ENCODE measurements at places on chromosomes 16 and 17. TPM values are rescaled to one million over a fixed set of nuclear protein-coding genes. Genes with fewer than 3 reads are reported as not detected.

- no peaks in the 10 kb centered on the region for H3K36me3 ChIP-seq
- peaks cover 5% of the 10 kb centered on the region for H3K4me1 ChIP-seq
- H3K27ac ChIP-seq = no peak overlapping the region
- no peaks in the 10 kb centered on the region for H3K27me3 ChIP-seq
- H3K4me3 ChIP-seq = no peak overlapping the region
These were observed 55.7 kb downstream of the OR1D5 start for GRCh38 chr17:3007651-3008121.

DNA sequence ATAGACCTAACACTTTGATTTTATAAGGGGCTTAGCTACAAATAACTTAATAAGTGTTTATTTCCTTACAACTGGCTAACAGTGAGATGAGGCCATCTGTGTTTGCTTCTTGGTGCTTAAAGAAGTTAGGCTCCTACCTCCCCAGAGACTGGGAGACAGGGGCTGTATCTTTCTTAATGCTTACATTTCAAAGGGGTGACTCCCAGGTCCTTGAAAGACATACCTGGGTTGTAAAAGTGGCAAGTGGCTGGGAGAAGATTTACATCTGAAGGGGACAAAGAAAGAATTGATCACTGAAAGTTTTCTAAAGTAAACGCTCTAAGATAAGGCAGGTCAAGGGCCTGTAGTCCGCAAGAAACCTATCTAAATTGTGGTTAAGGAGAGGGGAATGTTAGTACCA lies 196.8 kb downstream of the CNTNAP4 start:
- H3K4me3 ChIP-seq = no peak overlapping the region
- no peak for DNase-seq
- H3K27ac ChIP-seq = no peak overlapping the region
- H3K27me3 ChIP-seq = no peaks in the 10 kb centered on the region

DNA sequence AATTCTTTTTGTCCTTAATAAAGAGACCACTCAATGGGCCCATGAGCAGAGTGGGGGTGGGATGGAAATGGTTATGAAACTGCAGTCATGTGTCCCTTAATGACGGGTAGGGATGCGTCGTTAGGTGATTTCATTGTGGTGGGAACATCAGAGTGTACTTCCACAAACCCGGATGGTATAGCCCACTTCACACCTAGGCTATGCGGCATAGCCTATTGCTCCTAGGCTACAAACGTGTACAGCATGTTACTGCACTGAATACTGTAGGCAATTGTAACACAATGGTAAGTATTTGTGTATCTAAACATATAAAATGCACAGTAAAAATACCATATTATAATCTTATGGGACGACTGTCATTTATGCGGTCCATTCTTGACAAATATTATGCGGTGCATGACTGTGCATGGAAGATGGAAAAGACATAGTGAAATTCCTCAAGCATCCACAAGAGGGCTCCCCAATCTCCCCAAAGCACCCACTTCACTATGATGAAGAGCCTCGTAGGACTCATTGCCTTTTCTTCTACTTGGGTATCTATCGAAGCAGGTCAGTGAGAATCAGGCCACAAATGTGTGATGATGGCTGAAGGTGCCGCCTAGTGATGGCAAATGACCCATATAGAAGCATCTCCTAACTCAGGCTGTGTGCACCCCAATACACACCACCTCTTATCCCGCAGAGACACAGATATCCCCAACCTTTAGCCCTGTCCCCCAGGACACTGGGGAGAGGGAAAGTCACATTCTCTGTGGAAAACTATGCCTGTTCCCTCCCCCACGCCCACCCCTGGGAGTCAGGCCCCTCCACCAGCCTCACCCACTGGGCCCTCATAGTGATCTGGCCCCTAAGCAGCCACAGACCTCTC lies 43.5 kb downstream of the TBX21 start:
- H3K4me1 ChIP-seq = no peaks in the 10 kb centered on the region
- H3K27me3 ChIP-seq = peaks cover 5% of the 10 kb centered on the region
- no peak overlapping the region for H3K27ac ChIP-seq
- DNase-seq = no peak

DNA sequence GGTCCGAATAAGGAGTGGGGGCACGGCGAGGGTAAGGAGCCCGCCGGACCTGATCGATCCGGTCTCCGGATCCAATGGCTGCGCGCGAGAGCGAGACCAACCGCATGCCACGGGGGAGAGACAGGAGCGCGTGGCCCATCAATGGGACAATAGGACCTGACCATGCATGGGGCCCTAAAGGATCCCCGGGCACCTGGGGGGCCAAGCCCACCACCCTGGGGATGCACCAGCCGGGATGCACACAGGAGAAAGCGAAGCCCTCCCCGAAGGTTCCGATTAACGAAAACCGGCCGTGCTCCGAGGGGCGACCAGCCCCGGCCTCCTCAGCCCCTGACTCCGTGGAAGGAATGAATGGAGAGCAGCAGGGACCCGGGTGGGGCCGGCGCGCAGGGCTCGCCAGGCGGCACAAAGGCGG lies 525 bp downstream of the JPT1 start:
- H3K27ac ChIP-seq = peak overlapping the region; percentile 87
- no peaks in the 10 kb centered on the region for H3K27me3 ChIP-seq
- DNase-seq = no peak
- H3K4me1 ChIP-seq = no peaks in the 10 kb centered on the region

- no peaks in the 10 kb centered on the region for H3K27me3 ChIP-seq
- no peak overlapping the region for H3K27ac ChIP-seq
- no peaks in the 10 kb centered on the region for H3K36me3 ChIP-seq
- no peak for DNase-seq
- H3K4me3 ChIP-seq = peak overlapping the region; percentile 30
These were observed 37.0 kb upstream of the PEMT start for GRCh38 chr17:17628388-17629008.

GRCh38 chr17:10295728-10296343 lies 77.0 kb downstream of the MYH13 start:
- H3K27me3 ChIP-seq = no peaks in the 10 kb centered on the region
- no peaks in the 10 kb centered on the region for H3K4me1 ChIP-seq
- H3K4me3 ChIP-seq = no peak overlapping the region
- DNase-seq = no peak
- no peaks in the 10 kb centered on the region for H3K36me3 ChIP-seq
- H3K27ac ChIP-seq = no peak overlapping the region

Gene JPT1
- 24.9 TPM for total RNA-seq

GRCh38 chr16:51244887-51245657 lies 94.0 kb upstream of the SALL1 start:
- no peaks in the 10 kb centered on the region for H3K4me1 ChIP-seq
- DNase-seq = no peak
- H3K4me3 ChIP-seq = no peak overlapping the region

Gene AANAT
- total RNA-seq = not detected

GRCh38 chr16:31215287-31216162 lies 1.4 kb downstream of the PYDC1 start:
- peak overlapping the region; percentile 55 for H3K4me3 ChIP-seq
- H3K27ac ChIP-seq = no peak overlapping the region
- no peaks in the 10 kb centered on the region for H3K36me3 ChIP-seq
- peaks cover 7% of the 10 kb centered on the region for H3K4me1 ChIP-seq
